Kidney (tissue), 22 donors: ENCODE measurements at places on chromosomes 12 and 14.

DNA sequence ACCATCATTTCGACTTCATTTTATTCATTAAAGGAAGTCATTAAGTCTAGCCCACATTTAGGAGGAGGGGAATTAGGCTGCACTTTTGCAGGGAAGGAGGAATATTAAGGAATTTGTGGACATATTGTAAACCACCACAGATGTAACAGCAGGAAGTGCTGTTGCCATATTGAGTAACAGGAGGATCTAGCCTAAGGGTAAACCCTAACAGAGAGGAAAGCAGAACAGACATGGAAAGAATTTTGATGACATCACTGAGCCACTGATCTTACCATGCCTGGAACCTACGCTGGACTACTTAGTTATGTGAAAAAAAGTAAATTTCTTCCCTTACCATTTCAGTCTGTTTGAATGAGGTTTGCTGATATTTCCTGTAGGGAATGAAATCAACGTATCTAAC, 100.7 kb upstream of the ATF7IP start:
- no peak for DNase-seq

DNA sequence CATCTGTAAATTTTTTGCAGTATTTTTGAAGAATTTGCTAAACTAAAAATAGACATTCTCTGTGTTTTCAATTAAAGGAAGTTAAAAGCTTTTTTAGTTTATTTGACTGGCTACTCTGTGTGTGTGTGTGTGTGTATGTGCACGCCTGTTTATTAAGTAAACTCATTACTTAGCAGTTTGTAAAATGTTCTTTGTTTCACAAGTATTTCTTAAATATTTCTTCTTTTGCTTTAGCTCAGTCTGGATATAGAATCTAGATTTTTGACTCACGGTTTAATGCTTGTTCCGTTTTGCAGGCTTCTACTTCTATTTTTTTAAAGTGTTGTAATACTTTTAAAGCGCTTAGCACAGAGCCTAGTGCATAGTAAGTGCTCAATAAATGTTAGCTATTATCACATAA, 46.5 kb upstream of the KCNMB4 start:
- DNase-seq: no peak

DNA sequence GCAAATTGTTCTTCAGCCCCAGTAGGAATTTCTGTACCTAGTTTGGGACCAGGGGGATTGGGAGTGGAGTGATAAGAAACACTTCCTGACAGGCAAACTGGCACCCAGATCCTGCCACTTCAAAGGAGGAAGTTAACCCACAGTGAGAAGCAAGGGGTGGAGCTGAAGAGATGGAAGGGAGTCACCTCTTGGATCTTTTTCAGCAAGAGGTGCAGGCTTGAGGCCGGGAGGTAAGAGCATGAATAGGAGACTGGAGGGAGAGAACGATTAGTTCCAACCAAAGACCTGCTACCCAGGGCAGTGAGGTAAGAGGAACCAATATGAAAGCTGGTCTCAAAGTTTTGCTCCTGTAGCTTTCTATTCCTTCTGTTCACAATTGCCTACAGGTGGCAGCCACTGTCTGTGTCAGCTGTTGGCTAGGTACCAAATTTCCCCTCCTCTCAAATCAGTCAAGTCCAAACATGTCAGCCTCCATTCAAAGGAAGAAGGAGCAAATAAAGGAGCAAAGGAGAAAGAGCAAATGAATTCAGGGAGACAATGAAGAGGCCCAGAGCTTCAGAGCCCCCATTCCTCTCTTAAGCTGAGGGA, 14.9 kb upstream of the TAC3 start:
- no peak for DNase-seq

DNA sequence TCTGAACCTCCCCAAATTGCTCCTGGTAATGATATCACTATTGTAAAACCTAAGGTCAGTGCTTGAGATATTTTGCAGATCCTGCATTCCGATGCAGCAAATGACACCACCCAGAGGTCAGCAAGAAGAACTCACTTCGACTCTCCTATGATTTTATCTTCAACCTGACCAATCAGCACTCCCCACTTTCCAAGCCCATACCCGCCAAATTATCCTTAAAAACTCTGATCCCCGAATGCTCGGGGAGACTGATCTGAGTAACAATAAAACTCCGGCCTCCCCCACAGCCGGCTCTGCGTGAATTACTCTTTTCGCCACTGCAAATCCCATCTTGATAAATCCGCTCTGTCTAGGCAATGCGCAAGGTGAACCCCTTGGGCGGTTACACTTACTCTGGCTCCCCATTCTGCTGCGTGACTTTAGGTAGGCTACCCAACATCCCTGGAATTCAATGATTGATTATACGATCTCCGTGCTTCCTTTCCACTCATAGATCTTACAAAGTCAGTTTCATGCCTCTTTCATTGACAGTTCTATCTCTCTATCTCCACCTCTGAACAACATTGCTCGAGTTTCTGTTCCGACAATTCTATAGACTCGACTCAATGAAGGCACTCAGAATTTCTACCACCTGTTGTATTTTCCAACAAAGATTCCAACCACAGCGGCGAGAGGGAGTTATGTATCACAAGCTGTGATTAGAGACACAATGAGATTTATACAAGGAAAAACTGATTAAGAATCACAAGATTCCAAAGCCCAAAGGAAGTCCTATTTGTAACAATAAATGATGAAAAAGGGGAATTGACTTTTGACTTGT, 939 bp downstream of the NPC2 start:
- DNase-seq: peak; percentile 54

DNA sequence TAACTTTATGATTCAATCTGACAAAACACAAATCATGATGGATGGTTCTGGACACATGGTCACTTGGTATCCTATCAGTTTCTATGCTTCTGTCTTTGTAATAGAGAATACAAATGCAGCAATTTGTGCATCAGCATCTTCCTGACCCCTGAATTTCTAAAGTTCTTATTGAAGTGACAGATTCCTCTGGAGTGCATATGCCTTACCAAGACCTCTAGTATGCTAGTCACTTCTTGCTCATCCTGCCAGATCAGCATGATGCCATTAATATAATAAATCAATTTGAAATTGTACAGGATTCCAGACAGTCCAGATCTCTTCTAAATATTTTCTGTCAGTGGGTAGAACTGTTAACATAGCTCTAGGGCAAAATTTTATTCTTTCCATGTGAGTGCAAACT, 40.6 kb upstream of the GLIPR1 start:
- no peak for DNase-seq

- no peak for DNase-seq
Measured at GRCh38 chr14:52703225-52703624, 3.8 kb upstream of the PSMC6 start.

GRCh38 chr12:107317751-107318555, 224.6 kb upstream of the CRY1 start:
- DNase-seq: peak; percentile 96

GRCh38 chr12:78145398-78145797, 314.7 kb downstream of the NAV3 start:
- DNase-seq: peak; percentile 30

GRCh38 chr14:99258876-99259726, 12.9 kb downstream of the BCL11B start:
- no peak for DNase-seq

- no peak for DNase-seq
Measured at GRCh38 chr14:97796511-97796910, 999.3 kb downstream of the VRK1 start.

- DNase-seq: peak; percentile 66
Measured at GRCh38 chr14:34981743-34982420, 910 bp upstream of the SRP54 start.

DNA sequence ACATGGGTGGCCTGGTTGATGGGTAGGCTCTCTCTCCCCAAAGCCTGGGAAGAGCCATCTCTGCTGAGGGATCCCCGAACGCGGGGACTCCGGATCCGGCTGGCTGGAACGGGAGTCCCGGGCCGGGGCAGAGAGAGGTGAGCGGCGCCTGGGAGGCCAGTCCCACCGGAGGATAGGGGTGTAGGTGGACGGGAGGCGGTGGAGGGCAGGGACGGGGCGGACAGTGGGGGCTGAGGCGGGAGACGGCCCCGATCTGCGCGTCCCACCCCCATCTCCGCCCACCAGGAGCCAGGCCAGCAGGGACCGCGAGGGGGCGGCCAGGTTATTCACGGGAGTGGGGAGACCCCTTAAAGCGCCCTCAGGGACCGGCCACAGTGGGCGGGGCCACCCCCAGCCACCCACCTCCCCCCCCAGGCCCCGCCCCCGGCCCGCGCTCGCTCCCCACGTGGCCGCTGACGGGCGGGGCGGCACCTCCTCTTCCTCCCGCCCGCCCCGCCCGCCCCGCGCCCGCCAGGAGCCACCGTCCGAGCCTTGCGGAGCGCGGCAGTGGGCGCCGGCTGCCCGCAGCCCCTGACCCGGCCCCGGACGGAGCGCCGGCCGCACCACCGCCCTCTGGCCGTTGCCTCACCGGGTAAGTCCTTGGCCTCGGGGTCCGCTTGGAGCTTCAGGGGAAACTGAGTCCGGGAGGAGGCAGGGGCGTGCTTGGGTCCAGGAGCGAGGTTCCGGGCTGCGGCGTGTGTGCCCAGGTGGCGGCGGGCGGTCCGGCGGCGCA, at the start of gene INF2:
Gene INF2, plus strand, starts transcription at position 510 of the 772 bp plus-strand sequence. CDS start 11,748 bp downstream, outside the sequence.
- peak; percentile 67 for DNase-seq

DNA sequence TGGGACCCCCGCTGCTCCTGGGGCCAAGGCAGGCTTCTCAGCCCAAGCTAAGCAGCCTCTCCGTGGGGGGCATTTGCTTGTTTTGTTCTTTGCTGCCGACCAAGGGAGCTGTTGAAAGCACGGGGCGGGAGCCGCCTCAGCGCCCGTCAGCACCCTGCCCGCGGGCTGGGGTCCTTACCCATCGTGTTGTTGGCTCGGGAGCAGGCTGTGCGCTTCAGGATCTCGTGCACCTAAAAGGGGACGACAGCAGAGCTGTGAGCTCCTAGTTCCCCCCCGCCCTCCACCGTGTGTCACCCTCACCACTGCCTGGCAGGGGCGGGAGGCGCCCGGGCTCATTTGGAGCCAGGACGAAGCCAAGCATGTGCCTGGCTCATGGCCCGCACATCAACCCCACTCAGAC, 117.5 kb downstream of the ANO2 start:
- no peak for DNase-seq

GRCh38 chr14:58772116-58772515, 134.4 kb downstream of the DACT1 start:
- peak; percentile 72 for DNase-seq

GRCh38 chr12:128150961-128151360, 116.0 kb upstream of the TMEM132C start:
- no peak for DNase-seq

DNA sequence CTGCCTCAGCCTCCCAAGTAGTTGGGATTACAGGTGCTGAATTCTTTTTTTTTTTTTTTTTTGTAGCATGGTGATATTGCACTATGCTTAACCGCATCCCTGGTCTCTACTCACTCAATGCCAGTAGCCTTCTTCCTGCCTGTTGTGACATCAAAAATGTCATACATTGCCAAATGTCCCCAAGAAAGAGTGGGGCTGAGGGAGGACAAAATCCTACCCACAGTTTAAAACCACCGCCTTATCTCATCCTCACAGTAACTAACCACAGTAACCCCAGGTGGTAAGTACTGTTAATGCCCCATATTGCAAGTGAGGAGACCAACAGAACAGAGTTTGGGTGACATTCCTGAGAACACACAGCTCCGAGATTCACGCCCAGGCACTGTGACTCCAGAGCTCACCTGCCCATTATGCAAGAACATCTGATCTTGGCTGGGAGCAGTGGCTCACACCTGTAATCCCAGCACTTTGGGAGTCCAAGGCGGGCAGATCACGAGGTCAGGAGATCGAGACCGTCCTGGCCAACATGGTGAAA, 19.6 kb downstream of the MORN3 start:
- no peak for DNase-seq
